ENCODE measurements at places on chromosomes 11 and 22. TPM values are rescaled to one million over a fixed set of nuclear protein-coding genes. Genes with fewer than 3 reads are reported as not detected.
A peak's percentile ranks its signal among the peaks of the same experiment; 100 is the strongest.

The SLC22A25 gene
- total RNA-seq, result not detected

The C11orf86 gene
- total RNA-seq, result not detected

The MMP7 gene
- total RNA-seq, result 16.0 TPM

The CAPN1 gene
- total RNA-seq, result 179 TPM

The DUSP8 gene
- 18.0 TPM for total RNA-seq

The PNPLA3 gene
- total RNA-seq, result 3.7 TPM

The MS4A15 gene
- 147 TPM for total RNA-seq

The MUC6 gene
- not detected for total RNA-seq

DNA sequence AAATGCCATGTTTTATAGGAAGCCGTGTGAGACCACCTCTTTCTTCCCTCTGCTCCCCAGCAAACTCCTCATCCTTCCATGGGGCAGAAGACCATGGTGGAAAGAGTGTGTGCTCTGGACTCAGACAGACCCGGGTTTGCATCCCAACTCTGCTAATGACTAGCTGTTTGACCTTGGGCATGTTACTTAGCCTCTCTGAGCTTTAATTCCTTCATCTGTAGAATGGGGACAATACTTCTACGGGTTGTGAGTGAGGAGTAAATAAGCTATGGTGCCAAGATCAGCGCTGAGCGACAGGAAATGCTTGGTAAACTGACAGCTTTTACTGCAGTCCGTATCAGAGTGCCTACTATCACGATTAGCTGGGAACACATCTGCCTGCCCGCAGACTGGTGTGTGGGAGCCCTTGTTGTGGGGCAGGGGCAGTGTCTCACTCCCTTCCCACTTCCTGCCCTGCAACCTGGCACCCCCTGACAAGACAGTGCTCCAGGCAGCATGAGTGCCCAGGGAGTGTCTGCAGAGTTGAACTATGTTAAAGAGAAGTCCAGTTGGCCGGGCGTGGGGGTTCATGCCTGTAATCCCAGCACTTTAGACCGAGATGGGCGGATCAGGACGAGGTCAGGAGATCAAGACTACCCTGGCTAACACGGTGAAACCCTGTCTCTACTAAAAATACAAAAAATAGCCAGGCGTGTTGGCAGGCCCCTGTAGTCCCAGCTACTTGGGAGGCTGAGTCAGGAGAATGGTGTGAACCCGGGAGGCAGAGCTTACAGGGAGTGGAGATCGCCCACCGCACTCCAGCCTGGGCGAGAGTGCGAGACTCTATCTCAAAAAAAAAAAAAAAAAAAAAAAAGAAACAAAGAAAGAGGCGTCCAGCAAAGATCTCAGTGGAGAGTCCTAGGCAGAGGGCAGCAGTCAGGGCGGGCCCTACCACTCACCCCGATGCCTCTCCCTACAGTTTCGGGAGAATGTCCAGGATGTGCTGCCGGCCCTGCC lies 2.2 kb downstream of the SEC14L2 start:
- no peaks in the 10 kb centered on the region for H3K36me3 ChIP-seq
- H3K27me3 ChIP-seq, result no peaks in the 10 kb centered on the region
- DNase-seq, result no peak

GRCh38 chr22:19927696-19928095 lies 13.9 kb upstream of the COMT start:
- H3K27me3 ChIP-seq, result no peaks in the 10 kb centered on the region
- H3K4me3 ChIP-seq, result no peak overlapping the region
- peaks cover 2% of the 10 kb centered on the region for H3K4me1 ChIP-seq
- no peak for DNase-seq
- no peaks in the 10 kb centered on the region for H3K36me3 ChIP-seq

DNA sequence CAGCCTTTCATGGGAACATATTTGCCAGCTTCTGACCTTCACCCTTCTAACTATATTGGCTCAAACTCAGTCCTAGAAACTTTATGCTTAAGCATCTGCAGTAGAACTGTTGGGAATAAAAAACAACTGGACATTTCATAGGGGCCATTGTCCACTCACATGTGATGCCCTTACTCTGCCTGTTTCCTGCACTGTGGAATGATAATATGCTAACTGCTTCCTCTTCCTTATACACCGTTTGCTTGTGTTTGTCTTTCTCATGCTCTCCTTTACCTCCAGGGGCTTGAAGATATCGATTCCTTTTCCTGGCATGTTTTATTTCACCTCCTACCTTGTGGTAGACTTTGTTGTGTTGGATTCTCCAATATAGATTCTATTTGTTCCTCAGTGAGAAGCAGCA lies 333.0 kb upstream of the DDI1 start:
- H3K4me3 ChIP-seq, result no peak overlapping the region
- H3K4me1 ChIP-seq, result peaks cover 5% of the 10 kb centered on the region
- H3K27me3 ChIP-seq, result no peaks in the 10 kb centered on the region
- no peaks in the 10 kb centered on the region for H3K36me3 ChIP-seq
- DNase-seq, result no peak
- no peak overlapping the region for H3K27ac ChIP-seq

DNA sequence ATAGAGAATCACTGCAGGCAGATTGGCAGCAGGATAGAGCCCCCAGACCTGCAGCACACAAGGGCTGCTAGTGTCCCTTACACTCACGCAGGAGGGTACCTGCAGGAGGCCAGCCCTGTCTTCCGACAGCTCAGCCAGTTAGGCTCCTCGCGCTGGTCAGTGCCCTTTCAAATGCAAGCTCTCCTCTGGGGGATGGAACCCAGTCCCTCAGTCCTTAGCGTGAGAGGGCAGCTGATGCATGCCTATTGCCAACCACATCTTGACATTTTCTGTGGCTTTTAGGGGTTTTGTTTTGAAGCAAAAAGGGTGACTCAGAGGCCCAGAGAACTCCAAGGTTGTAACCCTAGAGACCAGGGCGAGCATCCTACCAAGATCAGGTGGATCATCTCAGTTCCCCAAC lies 40.0 kb downstream of the WNT11 start:
- no peaks in the 10 kb centered on the region for H3K27me3 ChIP-seq
- H3K27ac ChIP-seq, result no peak overlapping the region
- H3K4me3 ChIP-seq, result no peak overlapping the region
- H3K4me1 ChIP-seq, result no peaks in the 10 kb centered on the region

DNA sequence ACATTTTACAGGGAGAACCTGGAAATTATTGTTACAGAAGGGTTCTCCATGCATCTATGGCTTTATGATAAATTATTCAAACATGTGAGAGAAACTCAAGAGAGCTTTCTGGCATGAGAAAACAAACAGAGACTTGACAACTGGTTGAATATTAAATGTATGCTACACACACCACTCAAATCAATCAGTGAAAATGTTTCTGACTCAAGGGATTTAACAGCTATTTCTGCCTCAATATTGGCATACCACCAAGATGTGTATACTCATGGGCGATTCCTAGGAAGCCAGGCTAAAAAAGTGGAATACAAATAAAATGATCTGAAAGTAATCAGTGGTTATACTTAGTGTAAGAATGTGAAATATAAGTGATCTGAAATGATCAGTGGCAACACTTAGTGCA lies 15.8 kb upstream of the OR51T1 start:
- no peak for DNase-seq
- no peaks in the 10 kb centered on the region for H3K4me1 ChIP-seq
- H3K4me3 ChIP-seq, result no peak overlapping the region
- H3K36me3 ChIP-seq, result no peaks in the 10 kb centered on the region

DNA sequence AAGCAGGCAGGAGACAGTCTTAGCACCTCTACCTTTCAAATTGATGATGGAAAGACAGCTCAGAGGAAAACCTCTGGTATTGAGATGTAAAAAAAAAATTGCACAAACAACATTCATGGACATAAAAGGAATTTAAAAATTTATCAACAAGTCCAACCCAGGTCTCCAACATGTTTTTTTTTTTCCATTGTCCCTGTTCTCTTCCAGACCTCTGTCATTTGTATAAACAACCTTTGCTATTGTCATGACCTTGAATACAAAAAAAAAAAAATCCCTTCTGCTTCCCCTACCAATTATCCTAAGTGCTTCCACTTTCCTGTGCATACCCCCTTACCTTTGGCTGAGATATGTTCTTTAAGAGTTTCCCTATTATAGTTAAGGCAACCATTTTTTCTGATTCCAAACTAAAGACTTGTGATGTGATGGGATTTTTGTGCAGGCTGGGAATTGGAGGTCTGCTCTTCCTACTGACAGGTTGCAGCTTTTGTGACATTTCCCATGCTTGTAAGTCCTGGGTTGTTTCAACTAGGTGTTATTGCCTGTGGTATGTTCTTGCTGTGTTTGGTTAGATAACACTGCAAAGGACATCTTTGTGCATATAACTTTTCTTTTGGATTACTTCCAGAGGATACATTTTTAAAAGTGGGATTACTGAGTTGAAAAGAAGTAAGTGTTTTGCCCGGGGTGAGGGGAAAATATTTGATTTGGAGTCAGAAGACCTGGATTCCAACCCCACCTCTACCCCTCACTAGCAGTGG lies 67.1 kb downstream of the KIAA1671 start:
- no peaks in the 10 kb centered on the region for H3K4me1 ChIP-seq
- H3K36me3 ChIP-seq, result no peaks in the 10 kb centered on the region
- no peak overlapping the region for H3K27ac ChIP-seq
- H3K27me3 ChIP-seq, result no peaks in the 10 kb centered on the region

GRCh38 chr22:32634421-32634981 lies 159.9 kb downstream of the FBXO7 start:
- no peaks in the 10 kb centered on the region for H3K36me3 ChIP-seq
- no peak overlapping the region for H3K27ac ChIP-seq
- H3K4me3 ChIP-seq, result no peak overlapping the region
- peaks cover 15% of the 10 kb centered on the region for H3K4me1 ChIP-seq
- DNase-seq, result no peak

DNA sequence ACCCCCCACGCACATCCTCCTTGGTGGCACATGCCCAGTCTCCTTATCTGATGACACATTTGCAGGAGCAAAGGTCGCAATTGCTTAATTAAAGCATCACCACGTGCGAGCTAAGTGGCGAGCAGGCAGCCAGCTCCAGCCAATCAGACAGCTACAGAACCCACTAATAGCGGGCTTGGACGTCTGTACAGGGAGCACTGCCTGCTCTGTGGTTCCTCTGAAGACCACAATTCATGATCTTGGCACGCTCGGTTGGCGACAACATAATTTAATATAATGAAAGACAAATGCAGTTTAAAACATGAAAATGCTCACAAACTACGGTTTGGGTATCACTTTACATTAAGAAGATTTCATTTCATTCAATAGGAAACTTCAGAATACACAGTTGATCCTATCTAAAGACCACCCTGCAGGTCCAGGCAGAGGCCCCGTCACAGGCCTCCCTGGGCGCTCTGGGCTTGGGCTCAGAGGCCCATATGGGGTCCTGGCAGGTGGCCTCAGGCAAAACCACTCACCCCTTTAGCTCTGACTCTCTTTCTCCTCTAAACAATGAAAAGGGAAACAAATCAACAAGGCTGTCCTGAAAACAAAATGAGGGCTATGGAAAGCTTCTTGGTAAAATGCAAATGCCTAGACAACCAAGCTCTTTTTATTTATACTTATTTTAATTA lies 10.4 kb downstream of the PACSIN2 start:
- H3K4me3 ChIP-seq, result no peak overlapping the region
- H3K27ac ChIP-seq, result peak overlapping the region; percentile 32
- no peaks in the 10 kb centered on the region for H3K36me3 ChIP-seq
- peaks cover 91% of the 10 kb centered on the region for H3K4me1 ChIP-seq
- no peaks in the 10 kb centered on the region for H3K27me3 ChIP-seq

DNA sequence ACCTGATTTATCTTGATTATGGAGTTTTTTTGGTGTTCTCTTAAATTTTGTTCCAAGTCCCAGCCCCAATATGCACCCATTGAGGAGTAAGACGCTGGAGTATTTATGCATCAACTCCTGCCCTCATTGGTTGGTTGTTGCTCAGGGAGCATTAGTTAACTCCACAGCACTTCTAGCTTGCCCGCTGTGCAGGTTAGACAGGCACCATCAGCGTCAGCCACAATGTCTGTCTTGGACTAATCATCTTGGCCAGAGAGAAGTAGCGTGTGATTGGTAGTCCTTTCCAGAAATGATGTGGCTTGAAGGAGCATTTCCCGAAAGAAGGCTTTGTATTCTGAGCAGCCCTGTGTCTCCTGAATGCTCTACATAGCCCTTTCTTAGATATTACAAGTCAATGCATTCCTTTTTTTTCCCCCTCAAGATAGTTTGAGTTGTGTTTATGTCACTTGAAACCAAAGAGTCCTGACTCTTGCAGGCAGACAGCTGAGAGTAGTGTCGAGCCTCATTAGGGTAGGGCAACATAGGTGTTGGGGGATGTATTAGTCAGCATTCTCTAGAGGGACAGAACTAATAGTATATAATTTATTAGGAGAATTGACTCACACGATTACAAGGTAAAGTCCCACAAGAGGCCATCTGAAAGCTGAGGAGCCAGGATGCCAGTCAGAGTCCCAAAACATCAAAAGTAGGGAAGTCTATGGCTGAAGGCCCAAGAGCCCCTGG lies 94.6 kb upstream of the RCN1 start:
- no peak for DNase-seq
- H3K36me3 ChIP-seq, result no peaks in the 10 kb centered on the region
- H3K27ac ChIP-seq, result no peak overlapping the region
- peaks cover 15% of the 10 kb centered on the region for H3K27me3 ChIP-seq

- no peak overlapping the region for H3K4me3 ChIP-seq
- DNase-seq, result no peak
- H3K4me1 ChIP-seq, result no peaks in the 10 kb centered on the region
- H3K27ac ChIP-seq, result no peak overlapping the region
- no peaks in the 10 kb centered on the region for H3K27me3 ChIP-seq
Observed at GRCh38 chr11:81870815-81871214, 862.8 kb downstream of the FAM181B start.

- H3K27ac ChIP-seq, result no peak overlapping the region
- peaks cover 31% of the 10 kb centered on the region for H3K4me1 ChIP-seq
- peaks cover 75% of the 10 kb centered on the region for H3K36me3 ChIP-seq
Observed at GRCh38 chr22:49820984-49821383, 6.7 kb downstream of the BRD1 start.

GRCh38 chr11:92969634-92970347 lies at the start of gene MTNR1B:
MTNR1B (plus strand) TSS chr11:92969651; CDS start chr11:92969726, 75 bp downstream.
- H3K4me1 ChIP-seq, result no peaks in the 10 kb centered on the region
- peaks cover 15% of the 10 kb centered on the region for H3K27me3 ChIP-seq
- H3K36me3 ChIP-seq, result no peaks in the 10 kb centered on the region
- H3K27ac ChIP-seq, result no peak within 1 kb of the TSS
- DNase-seq, result no peak

- no peak overlapping the region for H3K4me3 ChIP-seq
- no peak for DNase-seq
- no peak overlapping the region for H3K27ac ChIP-seq
- no peaks in the 10 kb centered on the region for H3K27me3 ChIP-seq
- H3K4me1 ChIP-seq, result no peaks in the 10 kb centered on the region
Observed at GRCh38 chr11:116553482-116553881, 219.3 kb downstream of the BUD13 start.

GRCh38 chr11:106160494-106160893 lies 83.0 kb downstream of the AASDHPPT start:
- no peaks in the 10 kb centered on the region for H3K27me3 ChIP-seq
- no peak overlapping the region for H3K4me3 ChIP-seq
- H3K36me3 ChIP-seq, result no peaks in the 10 kb centered on the region
- no peaks in the 10 kb centered on the region for H3K4me1 ChIP-seq
- no peak for DNase-seq

GRCh38 chr11:122697636-122698167 lies 42.2 kb downstream of the UBASH3B start:
- no peak overlapping the region for H3K27ac ChIP-seq
- H3K4me3 ChIP-seq, result no peak overlapping the region
- peaks cover under 1% of the 10 kb centered on the region for H3K4me1 ChIP-seq
- no peak for DNase-seq
